Hepatic stellate cell (primary cell): ENCODE measurements at places on chromosomes 12 and 14.

- no peak for DNase-seq
These were observed 463.6 kb downstream of the TMEM117 start for GRCh38 chr12:44299524-44299923.

DNA sequence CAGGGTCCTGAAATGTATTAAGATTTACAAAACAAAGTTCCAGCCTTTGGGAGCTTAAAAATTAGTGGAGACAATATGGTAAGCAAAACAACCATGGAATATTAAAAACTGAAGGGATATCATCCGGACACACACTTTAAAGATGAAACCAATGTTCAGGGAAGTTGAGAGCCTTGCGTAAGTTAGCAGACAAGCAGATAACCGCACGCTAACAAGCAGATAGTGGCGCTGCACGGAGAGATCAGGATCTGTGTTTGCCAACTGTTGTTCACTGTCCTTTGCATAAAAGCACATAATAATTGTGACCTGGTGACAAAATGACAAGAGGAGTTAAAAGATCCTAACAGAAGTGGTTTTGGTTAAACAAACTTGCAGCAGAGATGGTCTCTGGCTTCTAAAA, 14.3 kb upstream of the TMEM229B start:
- DNase-seq = no peak

GRCh38 chr14:61416591-61416990, 95.2 kb downstream of the PRKCH start:
- DNase-seq = no peak

DNA sequence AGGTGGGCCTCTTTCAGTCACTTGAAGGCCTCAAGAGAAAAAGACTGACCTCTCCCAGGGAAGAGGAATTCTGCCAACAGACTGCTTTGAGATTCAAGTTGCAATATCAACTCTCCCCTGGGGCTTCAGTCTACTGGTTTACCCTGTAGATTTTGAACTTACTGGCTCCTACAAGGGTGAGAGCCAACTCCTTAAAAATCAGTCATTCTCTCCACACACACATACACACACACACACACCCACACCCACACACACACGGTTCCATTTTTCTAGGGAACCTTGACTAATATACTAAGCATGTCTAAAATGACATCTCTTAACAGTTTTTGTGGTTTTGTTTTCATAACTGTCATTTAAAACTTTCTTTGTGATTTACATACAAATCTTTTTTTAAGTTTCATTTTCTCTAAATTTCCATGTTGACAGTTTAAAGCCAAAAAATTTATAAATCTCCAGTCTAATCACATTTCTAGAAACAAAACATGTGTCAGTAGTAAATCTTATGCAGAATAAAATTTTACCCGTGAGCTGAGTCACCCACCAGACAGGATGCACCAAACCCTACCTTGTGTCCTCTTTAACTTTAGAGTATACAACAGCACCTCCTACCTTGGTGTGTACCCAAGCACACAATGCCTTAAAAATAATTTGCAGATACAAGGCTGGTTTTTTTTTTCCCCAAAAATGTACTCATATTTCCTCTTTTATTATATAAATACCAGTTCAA, 394.6 kb downstream of the AEBP2 start:
- no peak for DNase-seq

GRCh38 chr12:112087055-112087850, 21.3 kb downstream of the NAA25 start:
- DNase-seq = no peak

GRCh38 chr12:47808574-47809365, 10.9 kb downstream of the HDAC7 start:
- no peak for DNase-seq

DNA sequence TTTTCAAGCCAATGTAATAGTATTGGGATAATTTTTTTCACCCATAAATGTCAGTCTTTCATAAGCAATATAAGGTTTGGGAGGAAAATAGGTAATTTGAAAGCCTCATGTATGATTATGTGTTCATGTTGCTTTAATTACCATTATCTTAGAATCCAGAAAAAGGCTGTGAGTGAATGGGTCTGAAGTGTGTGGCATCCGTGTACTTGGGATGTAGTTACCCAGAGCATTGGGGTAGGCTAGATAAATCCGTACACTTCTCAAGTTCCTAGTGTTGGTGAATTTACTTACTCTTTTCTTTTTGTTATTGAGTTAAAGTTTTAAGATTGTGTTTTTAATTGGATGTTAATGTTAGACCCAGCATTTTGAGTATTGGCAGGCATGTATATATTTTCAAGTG, 104.4 kb downstream of the FGD4 start:
- DNase-seq = no peak
